Activated CD8-positive, alpha-beta memory T cell treated with anti-CD3 and anti-CD28 coated beads for 24 hours (primary cell): ENCODE measurements at places on chromosomes 6 and 20.

GRCh38 chr6:79949233-79949632 is 1.9 kb upstream of the ELOVL4 start:
- DNase-seq: no peak

- no peak for DNase-seq
Observed at GRCh38 chr6:96186516-96187195, 170.9 kb downstream of the FUT9 start.

- peak; percentile 74 for DNase-seq
Observed at GRCh38 chr6:3410385-3411360, 46.2 kb downstream of the SLC22A23 start.

DNA sequence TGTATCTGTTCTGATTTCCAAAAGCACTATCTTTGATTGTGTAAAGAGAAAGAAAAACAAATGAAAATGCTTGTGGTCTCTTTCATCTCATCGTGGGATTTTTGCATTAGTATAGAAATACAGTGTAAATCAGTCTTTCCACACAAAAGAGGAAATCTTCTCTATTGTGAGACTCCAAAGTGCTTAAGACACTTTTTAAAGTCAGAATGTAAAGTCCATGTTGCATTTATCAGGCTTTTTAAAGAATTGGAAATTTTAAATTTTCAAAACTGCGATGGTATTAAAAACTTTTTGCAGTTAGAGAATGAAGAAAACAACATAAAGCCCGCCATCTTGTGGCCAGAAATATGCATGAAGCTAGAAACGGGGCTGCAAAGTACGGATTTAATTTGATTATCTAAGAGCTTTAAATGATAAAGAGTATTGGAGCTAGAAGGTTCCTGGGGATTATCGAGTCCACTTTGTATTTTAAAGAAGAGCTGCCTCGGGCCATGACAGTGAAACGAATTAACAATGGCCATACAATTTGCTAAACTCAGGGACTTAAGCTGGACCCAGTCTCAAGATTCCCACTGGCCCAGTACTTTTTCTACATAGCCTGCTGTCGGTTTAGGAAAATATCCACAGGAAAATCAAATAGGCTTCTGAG is 339.6 kb downstream of the ARHGAP18 start:
- peak; percentile 68 for DNase-seq

DNA sequence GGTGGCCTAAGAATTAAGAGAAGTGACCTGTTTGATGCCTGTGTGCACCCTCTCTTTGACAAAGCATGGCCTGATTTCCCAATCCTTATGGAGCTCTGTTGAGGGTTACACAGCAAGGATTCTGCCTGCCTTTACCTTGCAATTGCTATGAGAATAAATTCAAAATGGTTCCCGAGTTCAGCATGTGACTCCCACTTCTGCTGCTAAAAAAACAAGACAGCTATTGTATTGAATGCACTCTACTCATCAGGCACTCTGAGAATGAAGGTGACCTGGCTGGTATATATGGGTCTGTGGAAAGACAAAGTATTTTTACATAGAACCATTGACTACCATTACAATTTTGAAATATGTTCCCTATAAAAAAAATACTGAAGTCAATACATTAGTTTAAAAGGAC is 190.3 kb downstream of the ATXN1 start:
- DNase-seq: no peak

- DNase-seq: no peak
Observed at GRCh38 chr6:84379142-84379541, 151.7 kb upstream of the CEP162 start.

- no peak for DNase-seq
Observed at GRCh38 chr20:39825950-39826349, 863.1 kb downstream of the MAFB start.

GRCh38 chr20:32652739-32653526 is 20.8 kb downstream of the C20orf203 start:
- DNase-seq: peak; percentile 97

GRCh38 chr6:166463359-166464067 is 80.8 kb upstream of the MPC1 start:
- DNase-seq: no peak
